Hypothalamus (tissue), 51 donors: ENCODE measurements at places on chromosomes 6 and 20.

DNA sequence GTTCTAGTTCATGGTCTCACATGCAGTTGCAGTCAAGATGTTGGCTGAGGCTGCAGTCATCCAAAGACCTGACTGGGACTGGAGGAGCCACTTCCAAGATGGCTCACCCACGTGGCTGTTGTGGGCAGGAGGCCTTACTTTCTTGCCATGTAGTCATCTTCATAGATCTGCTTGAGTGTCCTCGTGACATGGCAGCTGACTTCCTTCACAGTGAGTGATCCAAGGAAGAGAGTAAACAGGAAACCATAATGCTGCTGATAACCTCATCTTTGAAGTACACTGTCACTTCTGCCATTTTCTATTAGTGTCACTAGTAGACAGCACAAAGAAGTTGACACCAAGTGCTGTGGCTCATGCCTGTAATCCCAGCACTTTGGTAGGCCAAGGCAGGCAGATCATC, 40.1 kb upstream of the AKIRIN2 start:
- DNase-seq: no peak

GRCh38 chr6:154485815-154486214, 24.7 kb downstream of the CNKSR3 start:
- no peak for DNase-seq

DNA sequence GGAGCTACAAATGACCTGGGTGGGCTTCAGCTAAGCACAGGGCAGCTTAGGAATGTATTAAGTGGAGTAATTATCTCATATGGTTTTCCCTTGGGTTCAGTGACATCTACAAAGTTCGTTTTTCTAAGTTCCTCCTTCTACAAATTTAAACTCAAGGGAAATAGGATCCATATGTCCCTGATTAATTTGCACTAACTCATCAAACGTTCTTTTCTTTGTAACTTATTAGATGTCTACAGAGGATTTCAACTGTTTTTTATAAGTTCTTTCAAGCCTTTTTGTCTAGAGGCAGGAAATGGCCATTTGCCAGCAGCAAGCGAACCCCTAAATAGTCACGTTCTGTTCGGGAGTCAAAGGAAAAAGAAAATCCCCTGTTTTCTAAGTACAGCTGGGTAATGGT, 1060.3 kb downstream of the KIF16B start:
- no peak for DNase-seq

GRCh38 chr20:19403549-19403948, 191.1 kb downstream of the SLC24A3 start:
- DNase-seq: no peak

- no peak for DNase-seq
These were observed 43.0 kb upstream of the HIVEP1 start for GRCh38 chr6:11969092-11969491.

DNA sequence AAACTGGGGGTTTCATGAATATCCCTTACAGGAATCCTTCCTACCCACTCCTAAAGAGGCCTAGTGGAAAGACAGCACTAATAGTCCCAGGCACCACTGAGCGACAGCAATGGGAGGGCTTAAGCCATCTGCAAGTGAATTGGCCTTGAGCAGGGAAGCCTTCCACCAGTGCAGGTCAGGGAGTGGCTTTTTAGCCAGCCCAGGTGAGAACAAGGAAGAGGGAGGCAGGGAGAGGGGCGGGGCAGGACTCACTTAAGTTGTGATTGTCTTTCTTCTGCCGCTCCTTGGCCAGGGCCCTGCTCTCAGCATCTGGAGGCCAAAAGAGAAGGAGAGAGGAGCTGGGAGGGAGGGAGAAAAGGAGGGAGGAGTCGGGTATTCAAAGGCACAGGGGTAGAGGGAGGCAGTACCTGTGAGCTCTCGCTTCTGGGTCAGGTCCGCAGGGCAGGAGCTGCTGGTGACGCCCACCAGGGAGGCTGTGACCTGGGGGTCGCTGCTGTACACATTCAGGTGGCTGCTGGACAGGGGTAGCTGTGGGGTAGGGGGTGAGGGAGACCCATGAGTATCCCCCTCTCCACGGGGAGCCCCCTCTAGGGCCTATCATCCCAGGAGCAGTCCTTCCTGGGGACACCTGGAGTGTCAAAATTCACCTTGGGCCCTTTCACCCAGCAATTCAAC, 47.8 kb downstream of the TFEB start:
- DNase-seq: no peak
